ENCODE measurements at places on chromosomes 1 and 21.

DNA sequence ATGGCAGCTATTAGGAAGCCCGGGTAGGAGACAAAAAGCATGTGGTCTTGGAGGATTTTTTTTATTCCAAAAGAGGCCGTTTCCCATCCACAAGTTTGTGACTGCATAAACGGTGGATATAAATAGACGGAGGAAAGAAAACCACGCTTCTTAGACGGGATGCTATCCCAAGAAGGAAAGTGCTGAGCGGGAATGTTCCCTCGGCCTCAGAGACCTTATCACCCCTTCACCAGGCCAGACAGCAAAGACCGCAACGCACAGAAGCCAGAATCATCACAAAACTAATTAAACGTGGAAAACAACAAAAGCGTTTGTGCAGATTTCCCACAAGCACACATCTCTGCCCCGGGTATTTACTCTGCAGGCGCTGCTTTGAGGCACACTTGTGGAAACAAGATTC, 43.2 kb downstream of the HLCS start:
- DNase-seq = no peak

DNA sequence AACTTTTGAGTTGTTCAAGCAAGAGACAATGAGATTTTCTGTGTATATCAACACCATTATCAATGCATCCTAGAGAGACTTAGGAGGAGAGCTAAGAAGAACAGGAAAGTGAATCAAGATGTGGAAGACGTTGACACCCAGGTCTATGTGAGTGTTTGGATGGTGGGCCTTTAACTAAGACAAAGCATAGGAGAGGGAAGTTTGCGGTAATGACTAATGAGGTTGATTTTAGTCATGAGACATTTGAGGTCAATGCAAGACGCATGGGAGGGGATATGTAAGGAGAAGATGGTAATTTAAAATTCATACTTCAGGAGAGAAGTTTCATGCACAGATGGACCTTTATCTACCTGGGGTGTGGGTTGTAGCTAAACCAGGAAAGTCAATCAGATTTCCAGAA, 269.6 kb downstream of the VAV3 start:
- DNase-seq = no peak

- DNase-seq = no peak
These were observed 570.2 kb downstream of the DPYD start for GRCh38 chr1:97350662-97351061.

DNA sequence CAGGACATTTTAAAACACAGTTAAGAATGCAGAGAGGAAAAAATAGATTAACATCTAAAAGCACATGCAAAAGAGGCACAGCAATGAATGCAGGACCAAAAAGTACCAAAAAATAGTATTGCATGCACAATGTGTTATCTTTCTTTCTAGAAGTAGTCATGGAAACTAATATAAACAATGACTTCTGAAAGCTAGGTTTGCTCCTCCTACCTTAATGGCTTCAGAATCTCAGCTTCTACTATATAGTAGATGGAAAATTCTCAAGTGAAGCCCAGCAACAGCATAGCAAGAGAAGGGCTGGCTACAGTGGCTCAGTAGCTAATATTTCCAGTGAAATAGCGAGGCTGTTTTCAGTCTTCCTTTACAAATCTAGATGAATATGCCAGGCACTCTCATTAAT, 125.1 kb downstream of the CRB1 start:
- no peak for DNase-seq

Measured in left ventricle myocardium superior (tissue), 1 donor.